Stimulated activated CD8-positive, alpha-beta memory T cell treated with anti-CD3 and anti-CD28 coated beads, Interleukin-7, amount 100 ng/mL, for 4 hours (primary cell): ENCODE measurements at places on chromosomes 6 and 20.

DNA sequence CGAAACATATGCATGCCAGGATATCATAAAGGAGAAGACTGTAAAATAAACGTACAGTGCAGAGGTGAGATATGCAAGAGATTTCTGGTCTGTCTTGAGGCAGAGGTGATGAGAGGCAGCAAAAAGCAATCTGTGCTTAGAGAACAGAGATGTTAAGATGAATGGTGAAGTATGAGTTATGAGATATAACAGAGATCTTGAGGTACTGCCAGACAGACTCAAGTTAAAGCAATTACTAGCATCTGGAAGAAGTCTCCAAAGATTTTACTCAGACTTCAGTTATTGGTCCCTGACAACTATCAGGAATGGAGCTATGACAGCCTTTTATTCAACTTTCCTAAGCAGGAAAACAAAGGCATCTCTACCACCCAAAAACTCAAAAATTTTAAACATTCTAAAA lies 122.8 kb upstream of the DST start:
- DNase-seq, result no peak

- no peak for DNase-seq
Observed at GRCh38 chr6:161095916-161096315, 104.3 kb downstream of the MAP3K4 start.

GRCh38 chr6:133888929-133889556 lies at the start of gene TCF21:
Gene TCF21, plus strand, starts transcription at chr6:133889113. Its CDS starts 285 bp downstream, at chr6:133889398.
- DNase-seq, result no peak

DNA sequence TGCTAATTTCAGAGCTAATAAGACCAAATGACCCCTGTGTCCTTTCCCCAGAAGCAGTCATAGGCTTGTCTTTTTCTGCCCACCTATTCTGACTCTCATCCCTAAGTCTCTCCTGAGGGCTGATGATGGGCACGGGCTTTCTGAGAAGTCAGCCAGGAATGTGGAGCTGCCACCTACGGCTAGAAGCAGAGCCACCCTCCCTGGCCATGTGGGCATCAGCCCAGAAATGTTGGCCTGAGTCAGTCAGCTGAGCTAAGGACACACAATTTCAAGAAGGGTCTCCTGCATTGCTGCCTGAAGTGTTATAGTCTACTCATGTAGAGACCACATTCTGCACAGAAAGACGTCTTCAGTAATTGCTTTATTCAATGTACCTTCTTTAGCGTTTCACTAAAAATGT lies 17.1 kb downstream of the MYLIP start:
- no peak for DNase-seq

DNA sequence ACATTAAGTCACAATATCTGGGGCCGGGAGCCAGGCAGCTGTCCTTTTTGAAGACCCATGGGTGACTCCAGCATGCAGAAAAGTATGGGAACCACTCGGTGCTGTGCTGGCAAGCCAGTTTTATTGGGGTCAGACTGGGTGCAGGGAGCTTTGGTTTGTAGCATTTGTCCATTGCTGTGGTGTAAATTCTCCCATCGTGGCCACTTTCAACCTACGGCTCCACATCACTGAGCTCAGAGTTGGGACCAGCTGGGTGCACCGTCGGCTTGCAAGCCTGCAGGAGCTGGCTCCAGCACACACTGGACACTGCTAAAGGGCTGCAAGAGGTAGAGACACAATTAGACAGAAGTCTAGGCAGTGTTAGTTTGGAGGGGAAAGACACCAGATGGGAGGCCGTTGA lies 66.9 kb downstream of the SYNJ2 start:
- DNase-seq, result no peak

DNA sequence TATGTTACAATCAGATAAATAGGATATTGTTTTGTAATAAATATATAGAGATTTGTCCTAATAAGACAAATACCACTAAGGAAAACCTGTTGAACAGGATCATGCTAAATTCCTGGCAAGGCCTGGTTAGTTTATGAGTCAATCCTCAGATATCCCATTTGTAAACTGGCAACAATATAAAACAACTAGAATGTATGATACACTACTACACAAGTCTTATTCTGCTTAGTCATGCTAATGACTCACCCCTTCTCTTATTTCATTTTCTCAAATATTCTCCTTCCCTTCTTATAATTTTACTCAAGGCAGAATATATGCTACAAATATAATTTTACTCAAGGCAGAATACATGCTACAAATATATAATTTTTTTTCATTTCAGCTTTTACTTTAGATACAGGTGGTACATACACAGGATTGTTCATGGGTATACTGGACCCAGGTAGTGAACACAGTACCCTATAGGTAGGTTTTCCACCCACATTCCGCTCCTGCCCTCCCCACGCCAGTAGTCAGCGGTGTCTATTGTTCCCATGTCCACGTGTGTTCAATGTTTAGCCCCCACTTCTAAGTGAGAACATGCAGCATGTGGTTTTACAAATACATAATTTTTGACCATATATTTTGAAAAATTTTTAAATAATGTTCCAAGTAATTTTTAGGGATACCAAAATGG lies 6.3 kb downstream of the OSER1 start:
- DNase-seq, result no peak

DNA sequence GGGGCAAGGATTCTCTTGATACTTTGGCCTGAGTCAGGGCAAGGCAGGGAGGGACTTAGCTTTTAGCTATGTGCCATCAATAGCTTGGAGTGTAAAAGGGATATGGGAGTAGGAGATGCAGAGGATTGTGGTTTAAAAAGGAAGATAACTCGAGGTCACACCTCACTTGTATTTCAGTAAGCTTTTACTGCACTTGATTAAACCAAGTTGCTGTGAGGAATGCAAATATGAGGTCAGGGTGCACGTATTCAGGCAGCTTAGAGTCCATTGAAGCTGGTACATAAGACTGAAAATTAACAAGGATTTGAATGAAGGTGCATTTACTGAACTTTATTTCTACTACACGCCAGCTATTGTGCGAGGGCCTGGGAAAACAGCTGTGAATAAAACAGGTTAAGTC lies 32.1 kb downstream of the DSTN start:
- DNase-seq, result no peak

DNA sequence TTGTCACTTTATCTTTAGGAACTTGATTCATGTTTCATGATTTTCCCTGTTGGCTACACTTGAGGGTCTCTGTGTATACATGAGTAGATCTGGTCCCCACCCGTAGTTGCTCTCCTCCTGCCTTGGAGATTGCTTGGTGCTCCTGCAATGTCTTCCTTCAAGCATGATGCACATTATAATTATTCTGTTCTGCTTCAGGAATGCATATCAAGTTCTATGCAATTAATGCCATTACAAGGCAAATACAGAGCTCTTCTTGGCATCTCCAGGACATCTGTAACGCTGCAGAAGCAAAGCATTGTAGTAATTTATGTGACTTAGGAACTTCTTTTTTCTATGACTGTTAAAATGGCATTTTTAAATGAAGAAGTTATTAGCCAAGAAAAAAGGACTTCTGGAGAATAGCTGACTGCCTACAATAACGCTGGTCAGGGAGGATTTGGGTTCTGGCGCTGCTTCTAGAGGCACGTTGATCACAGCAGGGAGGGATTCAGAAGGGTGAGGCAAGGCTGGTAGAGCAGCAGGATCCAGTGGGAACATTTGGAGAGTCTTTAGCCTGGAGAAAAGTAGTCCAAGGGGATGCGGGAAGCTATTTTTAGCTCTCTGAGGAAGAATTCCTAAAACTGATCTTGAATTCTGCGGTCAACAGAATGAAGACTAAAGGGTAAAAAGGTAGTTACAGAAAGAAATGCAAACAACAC lies 203.6 kb downstream of the PLCB1 start:
- no peak for DNase-seq

- DNase-seq, result no peak
Observed at GRCh38 chr6:8219352-8219943, 117.1 kb upstream of the EEF1E1 start.

GRCh38 chr20:53032046-53032445 lies 59.9 kb downstream of the TSHZ2 start:
- DNase-seq, result no peak
